ENCODE measurements at places on chromosomes 1 and 21.
A peak's percentile ranks its signal among the peaks of the same experiment; 100 is the strongest.

DNA sequence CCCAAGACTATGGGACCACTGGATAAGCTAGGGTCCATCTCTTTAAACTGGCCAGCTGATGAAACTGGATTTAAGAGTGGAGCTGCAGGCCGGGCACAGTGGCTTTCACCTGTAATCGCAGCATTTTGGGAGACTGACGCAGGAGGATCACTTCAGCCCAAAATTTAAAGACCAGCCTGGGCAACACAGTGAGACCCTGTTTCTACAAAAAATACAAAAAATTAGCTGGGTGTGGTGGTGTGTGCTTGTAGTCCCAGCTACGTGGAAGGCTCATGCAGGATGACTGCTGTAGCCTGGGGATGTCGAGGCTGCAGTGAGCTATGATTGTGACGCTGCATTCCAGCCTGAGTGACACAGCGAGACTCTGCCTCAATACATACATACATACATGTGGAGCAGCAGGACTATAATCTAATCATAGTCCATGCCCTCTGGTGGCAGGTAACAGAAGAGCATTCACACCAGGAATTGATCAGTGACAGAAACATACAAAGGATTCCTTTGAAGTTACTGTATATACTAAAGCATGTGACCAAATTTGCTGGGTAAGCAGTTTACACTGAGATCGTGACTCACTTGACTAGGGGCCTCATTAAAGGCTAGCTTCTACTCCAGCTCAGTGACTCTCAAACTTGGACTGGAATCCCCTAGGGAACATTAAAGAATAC is 101.5 kb upstream of the SLFNL1 start:
- peak; percentile 93 for DNase-seq

GRCh38 chr1:64171797-64172281 is 31.6 kb upstream of the UBE2U start:
- peak; percentile 79 for DNase-seq

DNA sequence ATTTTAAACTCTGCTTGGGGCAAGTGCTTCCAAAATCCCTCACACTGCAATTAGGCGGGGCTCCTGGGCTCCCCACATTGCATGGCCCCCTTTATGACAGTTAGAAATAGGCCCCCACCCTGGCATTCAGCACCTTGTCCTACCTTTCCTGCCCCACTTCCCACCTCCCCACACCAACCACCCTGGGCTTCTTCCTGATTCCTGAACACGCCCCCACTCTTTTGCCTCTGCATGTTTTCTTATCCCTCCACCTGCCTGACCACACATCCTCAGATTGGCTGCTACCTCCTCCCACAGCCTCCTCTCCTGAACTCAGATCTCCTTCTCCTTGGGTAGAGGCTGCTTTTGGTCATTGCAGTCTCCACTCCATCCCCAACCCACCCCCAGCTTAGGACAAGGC is 1.5 kb downstream of the MOB3C start:
- DNase-seq = no peak

GRCh38 chr1:45723248-45723930 is 27.1 kb downstream of the IPP start:
- no peak for DNase-seq

DNA sequence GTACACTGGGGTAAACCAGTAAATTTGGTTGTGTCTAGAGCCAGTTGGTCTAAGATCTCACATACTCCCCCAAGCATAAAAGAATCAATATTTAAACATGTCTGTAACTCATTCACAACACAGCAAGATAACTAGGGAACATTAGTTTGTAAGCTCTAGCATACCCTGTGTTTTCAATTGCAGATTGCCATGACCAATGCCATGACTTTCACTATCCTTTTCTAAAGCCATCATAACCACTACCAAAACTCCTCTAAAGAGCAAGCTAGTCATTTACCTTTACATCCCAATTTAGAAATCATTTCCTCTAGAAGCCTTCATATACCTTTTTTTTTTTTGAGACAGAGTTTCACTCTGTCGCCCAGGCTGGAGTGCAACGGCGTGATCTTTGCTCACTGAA is 56.5 kb upstream of the PLA2G4A start:
- no peak for DNase-seq
